ENCODE measurements at places on chromosomes 12 and 14. TPM values are rescaled to one million over a fixed set of nuclear protein-coding genes. Genes with fewer than 3 reads are reported as not detected.

Gene RBP5
- 5.8 TPM for total RNA-seq

DNA sequence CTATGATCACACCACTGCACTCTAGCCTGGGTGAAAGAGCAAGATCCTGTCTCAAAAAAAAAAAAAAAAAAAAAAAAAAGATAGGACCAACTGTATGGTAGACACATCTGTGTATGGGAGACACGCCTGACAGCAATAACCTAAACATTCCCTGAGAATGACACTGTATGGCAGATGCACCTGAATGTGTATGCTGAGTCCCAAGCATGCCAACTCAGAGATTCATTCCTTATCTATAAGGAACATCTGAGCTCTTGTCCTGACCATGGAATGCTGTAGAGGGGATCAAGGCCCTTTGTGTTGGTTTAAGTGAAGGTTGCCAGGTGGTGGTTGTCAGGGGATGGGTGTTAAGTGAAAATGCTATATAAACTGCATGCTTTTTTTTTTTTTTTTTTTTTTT lies 19.2 kb upstream of the LGALS3 start:
- H3K27ac ChIP-seq = no peak overlapping the region
- no peaks in the 10 kb centered on the region for H3K36me3 ChIP-seq
- H3K4me1 ChIP-seq = no peaks in the 10 kb centered on the region
- no peak for DNase-seq
- no peaks in the 10 kb centered on the region for H3K27me3 ChIP-seq

GRCh38 chr14:86035882-86036281 lies 505.9 kb downstream of the FLRT2 start:
- H3K27ac ChIP-seq = no peak overlapping the region
- no peak for DNase-seq
- no peaks in the 10 kb centered on the region for H3K36me3 ChIP-seq
- no peaks in the 10 kb centered on the region for H3K4me1 ChIP-seq
- H3K27me3 ChIP-seq = no peaks in the 10 kb centered on the region

GRCh38 chr14:91019673-91020072 lies 40.8 kb downstream of the RPS6KA5 start:
- DNase-seq = no peak
- H3K27me3 ChIP-seq = no peaks in the 10 kb centered on the region
- H3K36me3 ChIP-seq = no peaks in the 10 kb centered on the region

DNA sequence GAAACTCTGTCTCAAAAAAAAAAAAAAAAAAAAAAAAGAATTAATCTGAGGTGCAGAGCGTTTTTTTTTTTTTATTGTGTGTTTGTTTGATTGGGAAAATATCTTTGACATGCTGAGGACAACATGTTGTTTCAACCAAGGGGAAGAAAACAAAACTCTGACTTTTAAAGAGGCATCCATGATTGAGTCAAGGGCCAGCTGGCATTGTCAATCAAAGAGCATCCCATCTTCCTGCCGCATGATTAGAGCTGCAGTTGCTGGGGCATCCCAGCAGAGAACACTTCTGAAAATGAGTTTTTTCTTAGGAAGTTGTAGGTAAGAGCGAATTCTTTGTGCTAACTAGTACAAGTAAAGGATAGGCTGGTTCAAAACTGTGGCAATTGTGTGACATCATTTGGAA lies 200.9 kb upstream of the DAAM1 start:
- H3K27ac ChIP-seq = no peak overlapping the region
- DNase-seq = no peak
- no peaks in the 10 kb centered on the region for H3K36me3 ChIP-seq
- H3K4me1 ChIP-seq = no peaks in the 10 kb centered on the region
- H3K4me3 ChIP-seq = no peak overlapping the region

- H3K4me1 ChIP-seq = peaks cover 5% of the 10 kb centered on the region
- peaks cover 8% of the 10 kb centered on the region for H3K36me3 ChIP-seq
- no peak overlapping the region for H3K27ac ChIP-seq
- DNase-seq = no peak
- peaks cover 38% of the 10 kb centered on the region for H3K27me3 ChIP-seq
These were observed 821 bp downstream of the TMEM106C start for GRCh38 chr12:47964106-47964728.

DNA sequence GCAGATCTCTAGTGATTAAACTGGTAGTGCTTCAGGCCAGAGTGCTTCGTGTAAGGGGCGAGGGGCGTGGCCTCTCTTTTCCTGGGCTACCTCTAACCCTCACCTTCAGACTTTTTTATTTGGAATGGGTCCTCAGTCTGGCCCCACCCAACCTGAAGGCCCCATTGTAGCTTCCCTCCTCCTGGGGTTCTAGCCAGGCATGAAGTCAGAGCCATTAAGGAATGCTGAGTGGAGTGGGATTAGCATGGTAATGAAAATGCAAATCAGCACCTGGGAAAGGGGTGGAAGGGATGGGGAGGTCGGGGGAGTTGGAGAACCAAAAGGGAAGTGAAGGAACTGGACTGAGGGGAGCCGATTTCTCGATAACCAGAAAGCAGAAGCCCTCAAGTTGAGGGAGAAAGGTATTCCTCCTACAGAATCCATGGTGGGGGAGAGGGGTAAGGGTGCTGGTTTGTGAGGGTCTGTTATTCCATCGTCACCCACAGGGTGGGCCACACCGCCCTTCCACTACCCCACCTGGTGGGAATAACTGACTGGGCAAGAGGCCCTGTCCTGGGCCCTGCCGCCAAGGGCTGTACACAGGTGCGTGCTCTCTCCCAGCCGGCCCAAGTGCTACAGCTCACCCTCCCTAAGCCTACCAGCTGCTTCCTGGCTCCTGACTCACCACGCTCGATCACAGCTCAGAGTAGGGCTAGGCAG lies 14.1 kb downstream of the ZFHX2 start:
- peaks cover 4% of the 10 kb centered on the region for H3K36me3 ChIP-seq
- no peak for DNase-seq
- no peaks in the 10 kb centered on the region for H3K27me3 ChIP-seq
- peaks cover 15% of the 10 kb centered on the region for H3K4me1 ChIP-seq
- H3K4me3 ChIP-seq = no peak overlapping the region
- H3K27ac ChIP-seq = no peak overlapping the region

GRCh38 chr14:105332350-105332874 lies 17.9 kb downstream of the PACS2 start:
- DNase-seq = no peak
- peaks cover 3% of the 10 kb centered on the region for H3K36me3 ChIP-seq
- no peak overlapping the region for H3K4me3 ChIP-seq
- H3K27me3 ChIP-seq = no peaks in the 10 kb centered on the region
- no peak overlapping the region for H3K27ac ChIP-seq

Gene ARMH4
- 31.5 TPM for total RNA-seq

GRCh38 chr12:68591734-68592418 lies 18.8 kb upstream of the RAP1B start:
- DNase-seq = no peak
- peaks cover 2% of the 10 kb centered on the region for H3K36me3 ChIP-seq
- H3K27ac ChIP-seq = no peak overlapping the region
- H3K4me3 ChIP-seq = no peak overlapping the region
- H3K27me3 ChIP-seq = no peaks in the 10 kb centered on the region
- no peaks in the 10 kb centered on the region for H3K4me1 ChIP-seq

- peak overlapping the region; percentile 56 for H3K4me3 ChIP-seq
- DNase-seq = no peak
- H3K36me3 ChIP-seq = no peaks in the 10 kb centered on the region
These were observed 3.6 kb upstream of the DNAJC22 start for GRCh38 chr12:49342914-49343731.

Gene ZDHHC22
- total RNA-seq = 0.13 TPM

All from progenitor cell of endocrine pancreas (in vitro differentiated cells).